Amniotic stem cell (primary cell): ENCODE measurements at places on chromosomes 1 and 21.

DNA sequence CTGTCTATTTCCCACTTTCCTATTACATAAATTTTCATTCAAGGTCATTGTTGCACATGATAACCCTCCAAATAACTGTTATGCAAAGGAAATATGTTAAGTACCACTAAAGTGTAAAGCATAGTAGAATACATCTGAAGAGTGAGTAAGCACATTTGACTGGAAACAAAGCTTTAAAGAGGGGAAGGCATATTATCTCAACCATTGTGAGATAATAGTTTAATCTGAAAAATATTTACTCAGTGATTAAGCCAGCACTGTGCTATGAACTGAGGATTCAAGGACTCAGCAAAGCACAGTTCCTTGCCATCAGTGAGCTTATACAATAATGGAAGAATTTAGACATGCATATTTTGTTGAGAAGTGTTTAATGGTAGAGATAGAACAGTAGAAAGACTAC, 127.4 kb downstream of the HMCN1 start:
- no peak for DNase-seq

- no peak for DNase-seq
These were observed 149.1 kb downstream of the FCRL5 start for GRCh38 chr1:157403203-157403602.

DNA sequence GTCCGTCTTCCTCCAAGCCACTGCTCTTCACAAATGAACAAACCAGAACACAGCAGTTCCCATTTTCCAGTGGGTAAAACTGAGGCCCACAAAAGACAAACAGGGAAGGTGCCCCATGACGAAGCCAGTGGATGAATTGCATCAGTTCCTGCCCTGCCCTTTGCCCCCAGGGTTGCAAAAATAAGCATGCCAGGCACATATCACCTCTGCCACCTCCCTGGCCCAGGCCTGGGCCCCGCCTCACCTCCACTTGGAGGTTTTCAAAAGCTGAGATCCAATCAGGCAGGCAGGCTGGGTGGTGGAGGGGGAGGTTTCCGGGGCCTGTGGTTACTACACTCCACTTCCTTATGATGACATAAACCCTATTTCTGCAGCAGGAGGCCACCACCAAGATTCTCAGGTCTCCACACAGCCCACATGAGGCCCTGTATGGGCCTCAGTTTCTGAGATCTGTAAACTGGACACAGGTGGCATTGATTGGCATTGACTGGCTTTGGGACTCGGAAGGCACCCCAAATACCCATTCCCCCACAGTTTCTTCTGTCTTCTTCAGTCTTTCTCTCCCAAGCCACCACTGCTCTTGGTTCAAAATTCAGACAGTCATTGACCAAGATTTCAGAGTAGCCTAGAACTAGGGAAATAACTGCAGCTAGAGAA, 4.1 kb downstream of the KIF21B start:
- no peak for DNase-seq

DNA sequence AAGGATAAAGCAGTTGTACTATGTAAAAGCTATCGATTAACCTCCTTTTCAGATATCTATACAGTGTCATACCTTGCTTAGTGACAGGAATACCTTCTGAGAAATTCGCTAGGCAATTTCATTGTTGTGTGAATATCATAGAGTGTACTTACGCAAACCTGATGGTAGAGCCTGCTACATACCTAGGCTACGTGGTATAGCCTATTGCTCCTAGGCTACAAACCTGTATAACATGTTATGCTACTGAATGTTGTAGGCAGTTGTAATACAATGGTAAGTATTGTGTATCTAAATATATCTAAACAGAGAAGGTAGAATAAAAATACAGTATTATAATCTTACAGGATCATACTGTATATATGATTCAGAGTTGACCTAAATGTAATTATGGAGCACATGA, 26.5 kb downstream of the FLVCR1 start:
- no peak for DNase-seq

DNA sequence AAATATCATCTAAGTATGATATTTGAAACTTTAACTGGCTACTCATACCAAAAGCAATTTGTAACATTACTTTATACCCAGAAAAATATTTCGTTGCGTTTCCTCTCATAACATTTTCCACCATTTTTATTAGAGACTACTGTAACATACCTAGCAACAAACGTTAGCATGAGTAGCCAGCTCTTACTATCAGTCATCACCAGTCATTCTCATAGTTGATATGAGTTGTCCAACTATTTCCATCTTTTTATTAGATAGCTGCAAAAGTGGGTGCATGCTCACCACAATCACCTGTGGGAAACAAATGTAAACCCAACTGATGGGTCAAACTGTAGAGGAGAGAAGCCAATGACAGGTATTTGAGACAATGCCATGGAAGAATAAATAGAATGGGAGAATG, 114.6 kb downstream of the AKT3 start:
- no peak for DNase-seq

DNA sequence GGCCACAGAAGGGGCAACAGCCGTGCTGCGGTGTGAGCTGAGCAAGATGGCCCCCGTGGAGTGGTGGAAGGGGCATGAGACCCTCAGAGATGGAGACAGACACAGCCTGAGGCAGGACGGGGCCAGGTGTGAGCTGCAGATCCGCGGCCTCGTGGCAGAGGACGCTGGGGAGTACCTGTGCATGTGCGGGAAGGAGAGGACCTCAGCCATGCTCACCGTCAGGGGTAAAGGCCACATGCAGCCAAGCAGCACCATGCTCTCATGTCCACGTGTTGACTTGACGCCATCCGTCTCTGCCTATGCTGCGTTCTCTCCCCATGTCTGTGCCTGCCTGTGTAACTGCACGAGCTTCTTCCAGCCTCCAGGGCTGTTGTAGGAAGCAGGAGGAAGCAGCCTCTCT, 85.5 kb downstream of the OBSCN start:
- DNase-seq = no peak

GRCh38 chr1:203291201-203292096, 13.9 kb upstream of the BTG2 start:
- DNase-seq = no peak

GRCh38 chr1:34829250-34829649, 30.3 kb downstream of the SMIM12 start:
- no peak for DNase-seq

DNA sequence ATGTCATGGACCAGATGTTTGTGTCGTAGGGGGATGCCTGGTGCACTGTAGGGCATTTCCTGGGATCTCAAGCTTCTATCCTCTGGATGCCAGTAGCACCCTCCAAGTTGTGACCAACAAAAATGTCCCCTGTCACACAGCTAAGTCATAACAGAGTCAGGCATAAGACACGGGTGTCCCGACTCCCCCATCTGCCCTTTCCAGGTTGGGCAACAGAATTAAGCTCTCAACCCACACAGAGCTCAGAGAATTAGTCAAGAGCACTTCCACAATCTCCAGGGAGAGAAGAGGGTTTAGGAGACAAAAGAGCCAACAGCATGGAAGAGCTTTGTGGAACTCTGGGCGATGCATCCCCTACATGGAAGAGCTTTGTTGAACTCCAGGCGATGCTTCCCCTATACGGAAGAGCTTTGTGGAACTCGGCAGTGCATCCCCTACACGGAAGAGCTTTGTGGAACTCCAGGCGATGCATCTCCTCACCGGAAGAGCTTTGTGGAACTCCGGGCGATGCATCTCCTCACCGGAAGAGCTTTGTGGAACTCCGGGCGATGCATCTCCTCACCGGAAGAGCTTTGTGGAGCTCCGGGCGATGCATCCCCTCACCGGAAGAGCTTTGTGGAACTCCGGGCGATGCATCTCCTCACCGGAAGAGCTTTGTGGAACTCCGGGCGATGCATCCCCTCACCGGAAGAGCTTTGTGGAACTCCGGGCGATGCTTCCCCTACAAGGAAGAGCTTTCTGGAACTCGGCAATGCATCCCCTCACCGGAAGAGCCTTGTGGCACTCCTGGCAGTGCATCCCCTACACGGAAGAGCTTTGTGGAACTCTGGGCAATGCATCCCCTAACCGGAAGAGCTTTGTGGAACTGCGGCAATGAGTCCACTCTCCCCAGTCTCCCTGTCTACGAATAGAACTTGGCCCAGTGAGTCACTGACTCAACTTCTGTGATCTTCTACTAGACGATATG, 422.7 kb downstream of the KIF26B start:
- DNase-seq = no peak

DNA sequence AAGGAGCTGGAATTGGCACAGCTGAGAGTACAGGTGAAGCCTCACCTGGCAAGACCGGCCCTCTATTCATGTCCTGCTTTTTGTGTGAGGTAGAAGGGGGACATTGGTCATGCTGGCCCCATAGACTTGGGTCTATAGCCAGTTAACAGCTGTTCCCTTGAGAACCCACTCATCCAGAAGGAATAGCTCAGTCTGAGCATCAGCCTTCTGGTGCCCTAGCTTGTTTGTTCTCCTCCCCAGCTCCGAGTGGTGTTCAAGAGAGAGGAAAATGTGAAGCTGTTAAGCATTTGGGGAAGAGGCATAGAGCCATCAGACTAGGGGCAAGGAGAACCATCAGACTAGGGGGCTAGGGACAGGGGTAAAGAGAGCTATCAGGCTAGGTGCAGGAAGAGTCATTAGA, 290.9 kb downstream of the SIPA1L2 start:
- no peak for DNase-seq

DNA sequence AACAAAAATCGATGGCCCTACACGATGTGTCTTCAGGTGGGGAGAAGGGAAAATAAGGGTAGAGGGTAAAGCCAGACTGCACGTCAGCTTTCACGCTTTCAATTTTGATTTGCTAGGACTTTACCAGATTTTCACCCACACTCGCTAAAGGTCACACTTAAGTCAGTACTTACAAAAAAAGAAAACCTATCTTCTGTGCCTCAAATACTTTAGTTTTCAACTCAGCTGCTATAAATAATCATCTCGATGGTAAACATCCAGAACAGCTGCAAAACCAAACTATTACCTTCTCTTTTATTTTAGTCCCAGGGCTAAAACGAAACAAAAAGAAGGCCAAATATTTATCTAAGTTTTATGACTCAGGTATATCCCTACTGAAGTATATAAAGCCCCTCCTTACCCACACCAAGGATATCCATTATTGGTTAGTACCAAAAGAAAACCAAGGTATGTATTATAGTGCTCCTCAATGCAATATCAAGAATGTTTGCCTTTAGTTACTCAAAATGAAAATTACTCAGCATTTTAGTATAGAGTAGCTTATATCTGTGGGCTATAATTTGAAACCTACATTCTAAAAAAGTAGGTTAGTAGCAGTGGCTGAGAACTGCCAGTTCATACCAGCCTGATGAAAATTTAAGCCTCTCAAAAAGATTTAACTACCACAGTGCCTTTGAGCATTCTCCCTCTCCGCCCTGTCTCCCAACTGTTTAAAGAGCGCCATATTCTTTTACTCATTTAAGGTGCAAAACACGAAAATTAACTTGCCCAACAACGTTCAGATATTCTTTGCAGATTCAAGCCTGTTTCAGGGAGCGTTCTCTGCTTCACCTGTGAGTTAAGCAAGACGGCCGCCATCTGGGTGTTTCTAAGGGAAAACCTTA, 1.5 kb downstream of the CSDE1 start:
- no peak for DNase-seq

DNA sequence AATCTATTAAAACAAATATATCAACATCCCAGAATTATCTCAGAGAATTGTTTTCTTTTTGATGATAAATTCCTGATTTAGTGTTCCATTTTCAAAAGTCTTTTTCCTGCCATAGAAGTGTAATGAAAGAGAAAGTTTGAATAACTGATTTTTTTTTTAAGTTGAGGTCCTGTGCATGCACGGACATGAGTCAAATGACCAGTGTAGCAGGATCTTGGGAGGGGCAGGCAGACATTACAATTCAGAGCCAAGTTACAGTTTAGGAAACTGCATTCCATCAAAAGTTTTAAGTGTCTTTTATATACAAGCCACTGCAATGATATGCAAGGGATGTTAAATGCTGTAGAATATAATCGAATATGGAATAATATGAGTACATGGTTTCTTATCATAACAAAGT, 227.5 kb downstream of the HMCN1 start:
- no peak for DNase-seq

- peak; percentile 42 for DNase-seq
These were observed 9.1 kb upstream of the LUZP1 start for GRCh38 chr1:23177438-23178380.

DNA sequence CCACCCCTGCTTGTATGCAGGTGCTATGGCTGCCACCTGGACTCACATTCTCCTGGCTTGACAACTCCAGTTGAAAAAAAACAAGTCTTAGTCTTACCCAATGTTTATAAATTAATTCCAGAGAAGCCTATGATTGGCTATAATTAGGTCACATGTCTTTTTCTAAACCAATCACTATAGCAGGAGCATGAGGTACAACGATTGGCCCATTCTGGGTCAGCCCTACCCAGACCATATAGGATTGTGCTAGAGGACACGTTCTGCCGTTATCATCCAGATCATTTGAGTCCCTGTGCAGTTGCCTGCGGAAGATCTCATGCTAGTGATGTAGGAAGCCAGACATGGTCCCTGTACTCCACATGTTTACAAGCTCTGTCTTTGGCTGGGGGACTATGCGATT, 41.9 kb upstream of the PARP1 start:
- DNase-seq = no peak

DNA sequence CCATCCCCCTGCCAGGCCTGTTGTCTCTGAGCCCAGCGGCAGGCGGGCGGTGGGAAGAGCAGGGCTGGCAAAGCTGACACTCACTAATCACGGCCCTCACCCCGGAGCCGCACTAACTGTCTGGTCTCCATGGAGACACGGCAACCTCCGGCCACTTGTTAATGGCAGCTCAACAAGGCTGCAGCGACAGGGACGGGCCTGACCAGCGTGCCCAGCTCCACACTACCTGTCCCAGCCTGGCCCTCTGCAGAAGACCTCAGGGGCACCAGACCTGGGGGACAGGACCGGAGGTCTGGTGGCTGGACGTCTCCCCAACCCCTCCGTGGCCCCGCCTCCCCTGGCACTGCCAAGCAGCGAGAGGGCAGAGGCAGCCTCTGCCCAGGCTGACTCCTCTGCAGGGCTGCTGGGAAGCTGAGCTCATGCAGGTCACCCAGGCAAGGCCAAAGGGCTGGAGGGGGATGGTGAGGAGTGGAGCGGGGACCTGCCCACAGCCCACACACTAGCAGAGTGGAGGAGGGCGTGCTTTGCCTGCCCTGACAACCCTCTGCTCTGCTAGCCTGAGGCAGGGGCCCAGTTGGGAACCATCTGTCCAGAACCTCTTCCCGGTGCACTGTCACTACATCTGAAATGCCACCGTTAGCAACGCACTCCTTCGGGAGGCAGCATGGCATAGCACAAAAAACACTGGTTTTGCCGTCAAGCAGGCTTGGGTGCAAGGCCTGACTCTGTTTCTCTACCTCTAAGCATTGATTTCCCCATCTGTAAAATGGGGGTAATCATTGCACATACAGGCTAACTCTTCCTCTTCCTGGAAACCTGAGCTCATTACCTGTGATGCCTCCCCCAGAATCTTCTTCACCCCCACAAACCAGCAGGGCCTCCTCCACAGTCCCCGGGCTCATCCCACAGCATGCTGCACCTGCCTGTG, 29.6 kb upstream of the WASF2 start:
- no peak for DNase-seq

- DNase-seq = no peak
These were observed 395.0 kb upstream of the DUSP10 start for GRCh38 chr1:222136869-222137268.

DNA sequence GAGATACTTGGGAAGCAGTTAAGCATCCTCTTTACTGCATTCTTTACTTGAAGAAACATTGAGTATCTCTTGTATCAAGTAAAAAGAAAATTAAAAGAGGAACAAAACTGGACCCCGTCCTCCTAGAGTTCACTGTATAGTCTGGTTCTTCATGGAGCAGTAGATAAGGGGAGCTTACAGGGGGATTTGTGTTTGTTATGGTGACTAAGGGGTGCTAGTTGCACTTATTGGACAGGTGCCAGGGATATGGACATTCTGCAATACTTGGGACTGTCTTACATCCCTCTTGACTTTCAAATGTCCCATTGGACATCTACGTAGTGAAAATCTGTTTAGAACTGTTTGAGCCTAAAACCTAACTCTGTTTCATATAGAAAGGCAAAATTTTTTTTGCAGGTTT, 67.2 kb downstream of the ALG14 start:
- no peak for DNase-seq
